ENCODE measurements at places on chromosomes 13 and 19.

GRCh38 chr19:18878858-18879578, 16.9 kb downstream of the CERS1 start:
- no peak for DNase-seq

GRCh38 chr19:30686176-30686820, 314.1 kb downstream of the ZNF536 start:
- DNase-seq: no peak

- DNase-seq: no peak
These were observed 19.3 kb downstream of the PLPP2 start for GRCh38 chr19:271856-272255.

GRCh38 chr13:73358606-73359095, 299.8 kb downstream of the KLF5 start:
- no peak for DNase-seq

DNA sequence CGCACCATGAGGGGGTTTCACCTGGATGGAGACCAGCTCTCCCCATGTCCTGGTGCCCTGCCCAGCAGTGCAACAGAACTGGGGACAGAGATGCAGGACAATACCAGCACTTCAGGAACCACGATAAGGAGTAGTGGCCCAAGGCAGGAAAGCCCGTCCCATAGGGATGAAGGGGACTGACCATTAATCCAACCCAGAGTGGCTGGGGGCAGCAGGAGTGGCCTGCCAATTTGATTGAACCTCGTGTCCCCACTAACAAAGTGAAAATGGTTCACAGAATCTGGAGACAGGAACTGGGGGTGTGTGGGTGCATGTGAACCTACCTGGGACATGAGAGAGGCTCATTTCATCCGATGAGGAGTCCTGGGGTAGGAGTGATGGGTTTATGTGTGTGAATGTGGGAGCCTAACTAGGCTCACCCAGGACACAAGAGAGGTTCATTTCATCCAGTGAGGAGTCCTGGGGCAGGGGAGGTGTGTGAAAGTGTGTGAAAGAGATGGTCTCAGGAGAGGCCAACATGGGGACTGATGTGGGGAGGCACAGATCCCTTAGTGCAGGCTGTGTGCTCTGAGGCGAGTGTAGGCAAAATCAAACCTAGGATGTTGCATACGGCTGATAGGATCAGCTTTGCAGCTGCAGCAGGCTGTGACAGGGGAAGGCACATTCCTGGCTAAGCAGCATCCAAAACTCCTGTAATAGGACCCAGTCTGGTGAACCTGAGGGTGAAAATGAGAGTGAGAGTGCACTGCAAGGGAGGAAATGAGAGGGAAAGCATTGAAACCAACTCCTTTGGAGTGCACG, 98.2 kb downstream of the ZNF429 start:
- no peak for DNase-seq

DNA sequence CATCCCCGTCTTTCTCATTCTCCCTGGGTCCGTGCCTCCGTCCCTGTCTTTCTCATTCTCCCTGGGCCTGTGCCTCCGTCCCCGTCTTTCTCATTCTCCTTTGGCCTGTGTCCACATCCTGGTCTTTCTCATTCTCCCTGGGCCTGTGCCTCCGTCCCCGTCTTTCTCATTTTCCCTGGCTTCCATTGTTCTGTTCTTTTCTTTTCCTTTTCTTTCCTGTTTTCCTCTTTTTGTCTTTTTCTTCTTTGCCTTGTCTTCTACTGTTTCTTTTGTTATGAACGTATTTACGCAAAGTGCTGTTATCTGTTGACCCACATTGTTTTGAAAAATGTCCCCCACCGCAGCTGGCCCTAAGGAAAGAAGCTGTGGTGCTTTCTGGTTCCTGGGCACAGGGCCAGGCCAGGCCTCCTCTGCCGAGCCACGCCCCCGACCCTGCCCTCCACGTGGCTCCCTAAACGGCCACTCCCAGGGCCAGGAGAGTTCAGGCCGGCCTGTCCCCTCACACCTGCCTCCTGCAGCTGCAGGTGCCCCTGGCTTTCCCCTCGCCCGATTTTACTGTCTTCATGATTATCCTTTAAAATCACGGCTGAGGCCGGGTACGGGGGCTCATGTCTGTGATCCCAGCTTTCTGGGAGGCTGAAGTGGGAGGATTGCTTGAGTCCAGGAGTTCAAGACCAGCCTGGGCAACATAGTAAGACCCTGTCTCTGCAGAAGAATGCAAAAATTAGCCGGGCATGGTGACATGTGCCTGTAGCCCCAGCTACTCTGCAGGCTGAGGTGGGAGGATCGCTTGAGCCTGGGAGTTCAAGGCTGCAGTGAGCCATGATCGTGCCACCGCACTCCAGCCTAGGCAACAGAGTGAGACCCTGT, 14.0 kb upstream of the TMPRSS9 start:
- no peak for DNase-seq

DNA sequence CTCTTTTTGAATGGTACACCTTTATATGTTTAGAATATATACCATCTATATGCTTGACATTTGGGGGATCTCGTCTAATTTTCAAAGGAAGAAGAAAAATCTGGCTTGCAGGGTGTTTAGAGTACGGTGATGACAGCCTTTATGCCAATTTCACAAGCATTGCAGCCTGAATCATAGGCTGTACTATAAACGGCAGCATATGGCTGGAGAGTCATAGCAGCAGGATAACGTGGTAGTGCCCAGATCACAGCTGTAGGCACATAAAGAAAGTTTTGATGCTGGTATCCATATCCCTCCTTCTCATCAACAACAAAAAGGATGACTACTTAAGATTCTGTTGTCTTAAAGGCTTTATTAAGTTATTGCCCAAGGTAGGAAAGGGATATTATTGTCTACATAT, 253.0 kb downstream of the PCDH9 start:
- DNase-seq: no peak

- DNase-seq: no peak
These were observed 5.8 kb downstream of the ZIC2 start for GRCh38 chr13:99987154-99988019.

All from germinal center (tissue), 1 donor.